ENCODE measurements at places on chromosomes 5 and 9.

DNA sequence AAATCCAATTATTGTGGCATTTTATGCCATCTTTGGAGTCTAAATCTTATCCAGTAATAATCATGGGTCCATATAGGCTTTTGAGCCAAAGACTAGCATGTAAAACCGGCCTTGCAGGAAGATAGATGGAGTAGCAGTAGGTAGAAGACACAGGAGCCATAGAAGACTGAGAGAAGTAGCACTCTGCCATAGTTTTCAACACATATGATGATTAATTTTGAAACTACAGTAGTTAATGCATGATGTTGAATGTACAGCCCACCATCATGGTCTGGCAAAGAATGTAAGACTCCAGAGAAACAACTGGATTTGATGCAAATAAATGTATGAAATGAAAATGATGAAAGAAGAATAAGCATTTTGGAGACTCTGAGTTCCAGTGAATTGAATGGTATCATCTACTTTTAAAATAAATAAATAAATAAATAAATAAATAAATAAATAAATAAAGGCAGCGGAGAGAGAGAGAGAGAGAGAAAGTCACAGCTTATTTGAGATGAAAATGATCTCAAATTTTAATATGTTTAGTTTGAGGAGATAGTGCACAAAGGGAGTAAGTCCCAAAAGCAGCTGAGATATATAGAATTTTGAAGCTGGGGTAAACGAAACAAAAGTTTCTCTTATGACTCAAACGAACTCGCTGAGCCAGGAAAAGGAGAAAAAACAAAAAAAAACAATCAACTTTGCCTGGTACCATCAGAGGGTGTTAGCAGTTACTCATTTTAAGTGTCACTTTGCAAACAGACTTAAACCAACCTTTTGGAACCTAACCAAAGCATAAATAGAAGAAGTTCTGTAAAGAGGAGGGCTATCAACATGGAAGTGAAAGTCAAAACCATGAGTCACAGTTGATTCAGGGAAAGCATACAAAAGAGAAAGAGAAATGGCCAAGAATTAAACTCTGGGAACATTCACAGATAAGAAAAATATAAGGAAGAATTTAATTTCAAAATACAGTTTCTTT is 388.7 kb downstream of the CETN3 start:
- peak; percentile 66 for DNase-seq

DNA sequence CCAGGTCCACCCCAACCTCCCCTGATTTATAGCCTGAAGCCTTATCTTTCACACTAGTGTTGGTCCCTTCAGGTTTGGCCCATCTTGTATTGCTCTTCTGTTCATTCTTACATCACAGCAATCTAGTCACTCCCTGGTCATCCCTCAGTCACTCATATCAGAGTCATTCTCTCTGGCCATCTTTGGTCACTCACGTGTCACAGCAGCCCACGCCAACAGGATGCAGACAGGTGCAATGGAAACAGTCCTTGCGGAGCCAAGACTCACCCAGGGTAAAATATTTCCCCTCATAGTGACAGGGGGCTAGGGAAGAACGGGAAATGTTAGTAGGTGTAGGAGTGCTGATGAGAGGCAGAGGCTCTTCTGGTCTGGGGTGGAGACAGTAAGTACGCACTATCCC is 610 bp downstream of the MSMP start:
- DNase-seq = no peak

- no peak for DNase-seq
Measured at GRCh38 chr9:132000659-132001058, 79.0 kb downstream of the MED27 start.

GRCh38 chr9:4116723-4117460 is 183.0 kb downstream of the GLIS3 start:
- no peak for DNase-seq

DNA sequence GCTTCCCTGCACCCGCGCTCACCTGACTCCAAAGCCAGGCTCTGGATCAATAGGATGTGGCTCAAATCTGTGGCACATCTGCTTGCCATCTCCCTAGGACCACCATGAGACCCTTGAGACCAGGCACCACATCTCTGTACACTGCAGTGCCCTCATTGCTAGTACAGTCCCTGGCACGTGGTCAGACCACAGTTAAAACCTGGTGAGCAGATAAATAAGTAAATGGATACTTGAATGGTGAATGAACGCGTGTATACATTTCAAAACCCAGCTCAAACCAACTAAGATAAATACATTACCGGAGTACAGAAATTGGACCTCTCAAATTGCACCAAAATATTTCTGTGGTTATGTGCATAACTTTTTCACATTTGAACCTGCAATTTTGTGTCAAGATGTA is 221.2 kb upstream of the IRX4 start:
- DNase-seq = no peak

DNA sequence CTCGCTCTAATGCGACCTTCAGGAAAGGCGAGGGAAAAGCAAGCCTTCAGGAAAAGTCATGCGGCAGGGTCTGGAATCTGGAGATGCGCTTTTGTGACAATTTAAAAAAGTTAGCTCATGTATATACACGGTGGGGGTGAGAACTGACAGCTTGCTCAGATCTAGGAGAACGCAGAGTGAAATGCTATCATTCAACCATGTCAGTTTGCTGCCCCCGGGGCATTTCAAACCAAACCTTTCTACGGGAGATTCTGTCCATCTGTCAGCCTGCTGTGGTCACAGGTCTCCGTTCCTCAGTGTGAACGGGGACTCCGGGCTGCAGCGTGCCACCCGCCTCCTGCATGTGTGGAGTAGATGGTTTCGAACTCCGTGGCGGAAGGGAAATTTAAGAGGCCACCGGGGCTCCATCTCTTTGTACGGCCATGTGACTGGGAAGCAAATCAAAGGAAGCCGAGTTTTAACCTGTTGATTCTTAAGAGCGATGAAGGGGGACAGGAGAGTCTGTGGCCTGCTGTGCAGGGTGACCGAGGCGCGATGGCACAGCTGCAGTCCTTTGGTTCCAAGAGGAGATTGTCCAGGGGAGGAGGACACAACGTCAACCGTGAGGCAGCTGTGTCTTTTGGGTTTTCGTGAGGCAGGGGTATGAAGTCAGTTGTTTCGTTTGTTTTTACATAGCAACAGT is 45.9 kb downstream of the OTULIN start:
- DNase-seq = no peak

- no peak for DNase-seq
Measured at GRCh38 chr5:149177911-149178565, 36.7 kb downstream of the ABLIM3 start.

GRCh38 chr9:84669288-84670137 is at the start of gene NTRK2:
NTRK2 (plus strand) TSS chr9:84669729; CDS start chr9:84670749, 1,020 bp downstream.
- no peak for DNase-seq

GRCh38 chr5:67081261-67081660 is 115.3 kb downstream of the CD180 start:
- DNase-seq = peak; percentile 2

DNA sequence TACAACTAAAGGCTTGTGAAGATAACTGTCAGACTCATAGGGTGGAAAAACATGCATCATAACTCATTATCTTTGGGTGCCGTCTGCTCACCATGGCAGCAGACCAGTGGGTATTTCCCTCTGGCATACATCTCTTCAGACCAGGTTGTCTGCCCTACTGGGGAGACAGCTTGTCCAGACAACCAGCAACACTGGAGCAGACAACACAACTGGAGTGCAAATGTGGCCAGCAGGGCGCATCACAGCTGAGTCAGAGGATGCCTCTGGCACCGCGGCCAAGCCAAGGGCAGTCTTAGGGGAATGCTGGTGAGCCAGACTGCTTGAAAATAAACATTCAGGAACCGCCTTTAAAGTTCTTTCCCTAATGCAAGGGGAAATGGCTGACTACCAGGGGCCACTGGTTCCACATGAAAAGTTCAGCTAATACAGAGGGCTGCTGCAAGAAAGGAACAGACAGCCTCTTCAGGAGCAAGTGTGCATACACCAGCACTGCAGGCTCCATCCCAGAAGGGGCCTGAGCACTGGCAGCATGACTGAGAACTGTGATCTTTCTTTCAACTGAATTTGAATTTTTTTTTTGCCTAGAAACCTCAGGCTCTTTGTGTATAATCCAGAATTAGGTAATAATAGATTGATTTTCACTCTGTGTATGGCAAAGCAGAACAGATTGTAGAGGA is 77.3 kb downstream of the MAMDC2 start:
- no peak for DNase-seq

DNA sequence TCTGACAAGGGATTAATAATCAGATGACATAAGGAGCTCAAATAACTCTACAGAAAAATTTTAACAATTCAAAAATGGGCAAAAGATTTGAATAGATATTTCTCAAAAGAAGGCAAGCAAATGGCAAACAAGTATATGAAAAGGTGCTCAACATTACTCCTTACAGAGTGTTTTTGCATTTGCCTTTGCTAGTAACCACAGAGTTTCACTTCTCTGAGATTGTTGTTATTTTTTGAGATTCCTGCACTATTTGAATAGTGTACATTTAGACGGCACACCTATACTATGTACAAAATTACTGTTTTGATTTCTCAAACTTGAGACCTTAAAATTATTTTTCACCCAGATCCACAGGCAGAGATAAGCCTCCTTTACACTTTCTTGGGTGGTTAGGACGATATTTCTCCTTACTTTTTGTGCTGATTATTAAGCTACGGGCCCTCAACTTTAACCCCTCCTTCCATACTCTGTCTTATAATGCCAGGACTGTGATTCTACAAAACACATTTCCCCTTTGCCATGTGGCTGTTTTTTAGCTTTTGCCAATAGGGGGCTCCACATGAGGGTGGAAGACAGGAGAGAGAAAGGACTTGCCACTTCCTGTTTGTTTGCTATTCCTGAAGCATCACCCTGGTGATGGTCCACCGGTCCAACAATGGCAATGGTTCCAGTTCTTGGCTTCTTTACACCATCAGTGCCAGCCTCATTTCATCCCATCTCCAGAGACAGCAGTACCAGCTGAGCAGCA is 65.0 kb upstream of the DAP start:
- peak; percentile 48 for DNase-seq

- DNase-seq = no peak
Measured at GRCh38 chr9:95344735-95345325, 27.3 kb upstream of the FANCC start.

GRCh38 chr9:88782931-88783710 is 208.1 kb upstream of the S1PR3 start:
- no peak for DNase-seq

- DNase-seq = peak; percentile 42
Measured at GRCh38 chr5:160271396-160271795, 41.0 kb downstream of the CCNJL start.

DNA sequence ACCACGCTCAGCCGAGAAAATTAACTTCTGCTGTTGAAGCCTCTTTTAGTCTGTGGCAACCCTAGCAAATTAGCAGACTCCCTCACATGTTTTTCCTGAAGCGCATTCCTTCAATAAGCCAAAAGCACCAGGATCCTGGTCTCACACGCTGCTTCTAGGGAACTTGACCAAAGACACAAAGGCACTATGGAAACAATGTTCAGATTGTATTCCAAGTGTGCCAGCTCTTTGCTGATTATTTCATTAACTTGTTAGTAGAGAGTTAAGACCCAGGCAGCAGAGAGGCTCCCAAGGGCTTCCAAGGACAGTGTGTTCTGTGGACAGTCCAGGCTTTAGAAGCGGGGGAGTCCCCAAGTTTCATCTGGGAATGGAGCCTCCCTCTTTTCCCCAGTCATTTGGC is 94.4 kb upstream of the BASP1 start:
- DNase-seq = no peak

- no peak for DNase-seq
Measured at GRCh38 chr5:167011196-167011595, 1280.2 kb upstream of the WWC1 start.

GRCh38 chr5:56097055-56097454 is 102.3 kb upstream of the IL6ST start:
- DNase-seq = no peak

DNA sequence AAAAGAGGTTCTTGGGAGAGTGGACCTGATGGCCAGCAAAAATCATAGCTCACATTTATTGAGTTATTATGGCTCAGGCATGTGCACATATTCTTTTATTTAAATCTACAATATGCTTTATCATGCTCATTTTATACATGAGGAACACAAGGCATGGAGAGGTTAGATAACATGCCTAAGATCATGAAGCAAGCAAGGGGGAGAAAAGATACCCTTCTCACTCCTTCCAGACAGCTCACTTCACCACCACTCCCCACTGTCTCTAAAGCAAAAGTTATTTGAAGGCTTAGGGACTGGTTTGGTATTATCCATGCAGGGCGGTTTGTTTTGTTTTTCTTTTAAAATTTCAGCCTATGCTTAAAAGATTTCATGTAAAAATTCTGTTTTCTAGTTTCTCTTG is 59.0 kb upstream of the PDE8B start:
- DNase-seq = no peak

Measured in NAMALWA (cell line).